CD4-positive, alpha-beta T cell treated with Interleukin-6 for 4 hours (primary cell): ENCODE measurements at places on chromosomes 5 and 9.

DNA sequence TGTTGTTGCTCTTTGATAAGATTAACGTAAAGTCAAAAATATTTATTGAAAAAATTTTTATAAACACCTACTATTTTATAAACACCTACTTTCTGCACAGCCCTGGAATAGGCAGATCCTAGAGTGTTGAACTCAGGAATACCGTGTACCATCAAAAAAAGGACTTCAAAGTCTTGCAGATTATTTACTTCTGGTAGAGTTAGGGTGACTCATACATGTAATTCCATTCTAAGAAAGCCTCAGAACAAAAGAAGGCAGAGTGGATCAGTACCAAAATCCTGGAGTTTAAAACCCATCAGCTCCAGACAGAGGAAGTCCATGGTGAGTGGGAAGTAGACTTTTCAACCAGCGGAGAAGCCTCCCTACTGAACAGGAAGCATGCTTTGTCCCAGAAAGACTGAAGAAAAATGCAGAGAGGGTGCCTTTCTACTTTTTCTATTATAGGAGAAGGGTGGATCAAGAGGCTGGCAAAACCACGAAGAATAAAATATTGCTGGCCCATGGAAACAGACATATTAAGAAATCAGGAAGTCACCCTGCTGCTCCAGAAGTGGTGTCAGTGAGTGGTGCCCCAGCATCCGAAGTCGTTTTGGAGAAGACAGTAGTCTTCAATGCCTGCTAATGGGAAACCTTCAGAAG, 45.1 kb upstream of the DAB2 start:
- no peak for DNase-seq

- no peak for DNase-seq
Observed at GRCh38 chr9:27261517-27262211, 35.3 kb downstream of the EQTN start.

DNA sequence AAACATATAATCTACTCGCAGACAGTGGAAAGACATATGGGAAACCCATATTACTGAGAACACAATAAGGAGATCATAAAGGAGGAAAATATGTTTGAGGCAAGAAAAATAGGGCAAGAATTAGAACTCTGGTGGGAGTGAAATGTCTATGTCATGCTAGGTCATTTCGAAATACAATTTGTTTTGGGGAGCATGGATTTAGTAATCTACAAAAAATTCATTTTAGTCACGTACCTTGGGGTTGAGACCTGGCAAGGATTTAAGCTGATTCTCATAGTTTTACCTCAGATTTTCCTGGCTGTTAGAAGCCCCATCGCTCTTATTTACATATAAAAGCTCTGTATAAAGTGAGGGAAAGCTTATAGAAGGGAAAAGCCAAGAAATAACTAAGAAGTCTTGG, 11.5 kb upstream of the CSNK1G3 start:
- no peak for DNase-seq

DNA sequence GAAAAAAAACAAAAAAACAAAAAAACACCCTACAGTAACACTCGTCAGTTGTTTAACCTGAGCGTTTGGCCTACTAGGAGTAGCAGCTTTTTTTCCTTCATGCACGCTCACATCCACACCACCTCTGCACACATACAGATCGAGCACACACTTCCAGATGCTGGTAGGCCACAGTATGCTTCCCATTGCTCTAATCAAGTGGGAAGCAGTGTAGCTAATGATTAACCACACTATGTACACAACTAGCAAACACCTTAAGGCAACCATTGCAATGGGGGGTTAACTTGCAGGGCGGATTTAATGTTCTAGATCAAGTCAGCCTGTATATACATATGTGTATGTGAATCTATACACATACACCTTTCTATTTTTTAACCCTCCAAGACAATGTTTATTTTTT, 65.5 kb upstream of the GLRX start:
- DNase-seq = no peak

DNA sequence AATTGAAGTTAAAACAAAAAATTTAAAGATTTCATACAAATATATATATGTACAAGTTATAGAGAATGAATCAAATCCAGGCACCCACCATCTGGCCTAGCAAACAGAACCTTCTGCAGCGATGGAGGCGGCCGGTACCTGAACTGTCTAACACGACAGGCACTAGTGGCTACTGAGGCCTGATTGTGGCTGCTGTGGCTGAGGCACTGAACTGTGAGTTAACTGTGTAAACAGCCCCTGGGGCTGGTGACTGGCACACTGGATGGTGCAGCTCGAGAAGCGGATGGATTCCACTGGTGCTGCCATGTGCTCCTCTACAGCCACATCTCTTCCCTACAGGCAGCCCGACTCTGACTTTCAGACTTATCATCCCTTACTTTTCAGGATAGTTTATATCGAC, 82.4 kb downstream of the RAPGEF1 start:
- no peak for DNase-seq

DNA sequence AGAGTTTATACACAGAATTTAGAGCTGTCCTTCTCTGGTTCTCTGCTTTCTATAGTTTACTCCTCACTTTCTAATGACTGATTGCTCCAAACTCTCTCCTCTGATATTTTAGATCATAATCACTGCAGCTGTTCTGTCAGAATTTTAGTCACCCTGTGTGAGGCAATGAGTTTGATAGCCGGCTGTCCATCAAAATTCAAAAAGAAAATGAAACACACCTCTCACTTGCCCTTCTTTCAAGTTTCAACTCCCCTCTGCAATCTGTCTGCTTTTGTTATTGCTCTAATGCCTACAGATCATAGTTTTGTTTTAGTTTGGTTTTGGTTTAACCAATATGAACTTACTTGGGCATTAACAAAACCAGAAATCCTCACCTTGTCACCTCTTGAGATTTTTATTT, 23.3 kb upstream of the ABLIM3 start:
- no peak for DNase-seq

DNA sequence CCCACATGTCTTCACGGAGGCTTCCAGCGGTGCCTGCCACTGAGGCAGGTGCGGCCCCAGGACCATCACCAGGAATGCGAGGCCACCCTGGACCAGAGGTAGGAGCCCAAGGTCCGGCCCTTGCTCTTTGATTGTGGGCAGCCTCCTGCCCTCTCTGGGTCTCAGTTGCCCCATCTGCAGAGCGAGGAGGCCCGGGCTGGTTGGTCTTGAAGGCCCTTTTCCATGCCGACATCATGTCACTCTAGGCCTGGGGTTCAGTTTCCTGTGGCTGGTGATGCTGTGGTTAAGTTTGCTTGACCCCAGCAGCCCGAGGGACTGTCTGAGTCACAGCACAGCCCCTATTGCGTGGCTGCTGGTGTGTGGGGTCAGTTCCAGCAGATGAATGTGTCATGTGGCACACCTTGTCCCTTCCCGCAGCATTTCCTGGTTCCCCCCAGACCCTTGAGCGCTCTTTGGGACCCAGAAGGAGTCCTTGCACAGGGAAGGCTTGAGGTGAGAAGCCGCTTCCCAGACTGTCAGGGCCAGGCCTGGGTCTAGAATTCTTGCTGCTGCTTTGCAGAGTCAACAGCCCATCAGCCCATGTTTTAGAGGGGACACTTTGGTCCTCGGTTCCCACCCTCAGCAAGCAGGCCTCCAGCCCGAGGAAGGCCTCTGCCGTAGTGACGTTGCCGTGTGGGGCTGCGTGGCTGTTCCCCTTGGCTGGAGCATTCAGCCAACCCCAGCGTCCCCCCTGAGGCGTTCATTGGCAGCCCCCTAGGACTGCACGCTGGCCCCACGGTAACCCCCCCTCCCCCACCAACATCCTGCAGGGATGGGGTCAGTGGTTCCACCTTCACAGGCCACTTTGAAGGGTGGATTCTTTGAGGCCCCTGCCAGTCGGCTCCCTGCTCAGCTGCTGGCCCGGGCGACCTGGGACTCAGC, 31.0 kb upstream of the HMCN2 start:
- no peak for DNase-seq

DNA sequence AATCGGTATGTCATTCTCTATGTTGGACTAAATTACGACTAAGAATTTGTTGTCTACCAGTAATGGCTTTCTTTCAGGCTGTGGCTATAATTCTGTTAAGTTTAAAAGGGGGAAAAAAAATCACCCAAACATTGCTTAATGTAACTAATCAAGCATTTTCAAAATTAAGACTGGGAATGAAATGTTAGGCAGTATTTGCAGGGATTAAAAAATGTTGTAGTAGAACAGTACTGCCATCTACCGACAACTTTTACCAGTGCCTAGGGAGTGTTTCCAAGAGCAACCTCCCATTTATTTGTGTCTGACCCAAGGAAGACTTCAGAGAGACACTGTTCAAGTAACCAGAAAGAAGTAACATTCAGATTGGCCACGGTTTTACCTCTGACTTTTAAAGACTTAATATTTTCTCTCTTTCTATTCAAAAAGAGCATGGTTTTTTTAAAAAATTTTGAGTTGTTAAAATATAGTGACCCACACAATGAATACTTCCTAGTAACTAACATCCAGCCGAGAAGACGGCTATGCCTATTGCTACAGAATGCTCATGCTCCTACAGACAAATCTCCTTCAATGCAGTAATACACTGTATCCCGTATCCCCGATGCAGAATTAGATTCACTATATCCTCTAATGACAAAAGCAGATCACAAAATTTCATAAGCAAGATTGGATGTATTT, 92.4 kb downstream of the ARL15 start:
- DNase-seq = peak; percentile 5

DNA sequence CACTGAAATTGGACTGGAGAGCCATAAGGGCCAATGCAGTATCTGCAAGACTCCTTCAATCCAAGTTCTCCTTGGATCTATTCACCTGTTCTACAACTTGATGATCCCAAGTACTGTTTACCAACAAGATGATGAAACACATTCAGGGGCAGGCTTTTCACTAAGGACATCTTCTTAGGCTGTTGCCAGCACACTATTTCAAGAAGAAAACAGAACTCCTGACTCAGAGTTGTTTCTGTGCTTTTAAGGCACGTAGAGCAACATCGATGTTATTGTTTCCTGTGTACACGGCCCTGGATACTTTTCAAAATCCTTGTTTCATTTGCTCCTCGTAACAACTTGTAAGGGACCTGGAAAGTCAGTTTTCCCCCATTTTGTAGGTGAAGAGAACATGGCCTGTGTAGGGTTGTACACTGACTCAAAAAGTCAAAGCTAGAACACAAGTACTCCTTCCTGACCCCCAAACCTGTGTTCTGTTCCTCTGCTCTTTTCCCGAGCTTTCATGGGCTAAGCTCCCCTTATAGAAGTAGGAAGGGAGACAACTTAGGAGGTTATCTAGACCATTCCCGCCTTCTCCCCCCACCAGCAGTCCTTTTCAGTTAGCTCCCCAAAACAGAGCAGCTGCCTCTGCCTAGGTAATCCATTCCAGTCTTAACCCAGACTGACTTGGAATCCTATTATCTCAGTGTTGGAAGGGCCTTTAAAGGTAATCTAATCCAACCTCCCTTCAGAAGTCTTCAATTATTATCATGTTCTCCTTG, 5.2 kb upstream of the MGAT1 start:
- no peak for DNase-seq

- no peak for DNase-seq
Observed at GRCh38 chr5:88841212-88841611, 41.8 kb downstream of the MEF2C start.

DNA sequence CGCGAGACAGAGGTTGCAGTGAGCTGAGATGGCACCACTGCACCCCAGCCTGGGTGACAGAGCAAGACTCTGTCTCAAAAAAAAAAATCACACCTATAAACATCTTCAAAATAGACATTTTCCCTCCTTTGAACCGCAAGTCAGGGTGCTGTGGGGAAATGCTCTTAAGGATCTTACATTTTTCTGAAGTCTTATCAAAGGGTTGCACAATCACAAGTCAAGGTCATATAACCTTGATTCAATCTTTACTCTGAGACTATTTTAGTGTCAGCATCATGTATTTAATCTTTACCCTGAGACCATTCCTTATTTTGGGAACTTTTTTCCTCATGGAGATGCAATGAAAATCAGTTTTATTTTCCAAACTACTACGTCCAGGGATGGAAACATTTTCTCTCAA, 62.8 kb upstream of the RANBP3L start:
- no peak for DNase-seq

GRCh38 chr9:122121931-122122330, 28.8 kb upstream of the TTLL11 start:
- no peak for DNase-seq

- DNase-seq = no peak
Observed at GRCh38 chr9:104527109-104527508, at the start of gene OR13C4. OR13C4 (minus strand) TSS chr9:104527209; CDS start chr9:104527209, 0 bp downstream.

DNA sequence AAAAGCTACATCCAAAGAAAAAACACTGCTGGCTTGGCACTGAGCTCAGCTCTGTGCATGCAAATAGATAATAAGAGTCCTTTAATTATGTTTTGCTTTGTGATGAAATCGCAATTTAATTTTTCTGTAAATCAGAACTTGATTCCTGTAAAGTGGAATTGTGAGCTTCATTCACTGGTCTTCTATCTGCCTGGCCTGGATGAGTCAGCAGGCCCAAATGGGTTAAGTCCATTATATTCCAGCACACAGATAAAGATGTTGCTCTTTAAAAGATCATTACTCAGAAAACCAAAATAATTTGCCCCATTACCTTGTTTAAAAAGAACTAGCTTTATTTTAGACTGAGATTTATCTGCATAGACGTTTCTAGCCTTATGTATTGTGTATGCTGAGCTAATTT, 90.4 kb downstream of the CARTPT start:
- DNase-seq = no peak

GRCh38 chr5:142293486-142293885, 31.3 kb downstream of the SPRY4 start:
- DNase-seq = no peak

DNA sequence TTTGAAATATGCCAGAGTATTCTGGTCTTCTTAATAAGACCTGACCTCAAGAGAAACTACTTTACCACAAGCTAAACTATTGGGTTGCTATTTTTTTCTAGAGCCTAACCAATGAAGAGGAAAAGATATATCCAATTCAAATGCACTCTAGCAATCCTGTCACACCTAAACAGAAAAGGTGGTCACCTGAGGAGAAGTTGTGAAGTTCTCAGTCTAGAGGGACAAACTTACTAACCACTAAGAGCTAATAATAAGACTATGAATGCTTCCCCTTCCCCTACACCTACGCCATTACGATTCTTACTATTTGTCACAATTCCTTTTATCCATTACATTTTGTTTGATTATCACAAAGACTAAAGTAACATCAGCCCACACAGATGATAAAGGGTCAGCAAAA, 29.7 kb downstream of the RLN2 start:
- DNase-seq = no peak

DNA sequence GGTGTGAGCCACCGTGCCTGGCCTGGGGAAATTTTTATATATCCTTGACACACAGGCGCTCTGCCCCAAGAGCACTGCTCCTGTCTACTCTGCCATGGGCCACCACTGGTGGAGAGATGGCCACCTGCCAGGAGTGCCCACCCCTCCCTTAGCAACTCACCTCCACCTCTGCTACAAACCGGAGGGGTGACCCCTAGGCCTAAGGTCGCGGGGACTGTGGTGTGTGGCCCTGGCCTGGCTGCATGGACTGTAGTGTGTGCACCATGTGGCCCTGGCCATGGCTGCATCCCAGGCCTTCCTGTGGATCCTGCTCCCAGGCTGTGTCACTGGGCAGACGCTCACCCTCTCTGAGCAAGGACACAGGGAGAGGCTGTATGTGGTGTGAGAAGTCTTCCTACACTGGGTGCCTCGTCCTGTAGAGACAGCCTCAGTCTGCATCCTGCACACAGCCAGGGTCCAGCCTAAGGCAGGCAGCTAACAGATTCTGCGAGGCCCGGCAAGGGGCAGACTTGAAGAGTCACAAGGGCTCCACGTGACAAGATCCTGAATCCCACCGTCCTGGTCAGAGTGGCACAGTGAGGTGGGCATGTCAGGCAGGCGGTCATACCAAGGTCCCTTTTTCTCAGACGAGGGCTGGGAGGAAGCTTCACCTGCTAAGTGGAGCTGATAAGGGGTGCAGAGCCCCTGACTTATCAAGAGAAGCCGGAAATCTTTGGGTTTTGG, 10.3 kb downstream of the NINJ1 start:
- DNase-seq = no peak

- peak; percentile 17 for DNase-seq
Observed at GRCh38 chr5:55104036-55104772, 1.8 kb downstream of the GZMA start.
